ENCODE measurements at places on chromosomes 4 and X.

DNA sequence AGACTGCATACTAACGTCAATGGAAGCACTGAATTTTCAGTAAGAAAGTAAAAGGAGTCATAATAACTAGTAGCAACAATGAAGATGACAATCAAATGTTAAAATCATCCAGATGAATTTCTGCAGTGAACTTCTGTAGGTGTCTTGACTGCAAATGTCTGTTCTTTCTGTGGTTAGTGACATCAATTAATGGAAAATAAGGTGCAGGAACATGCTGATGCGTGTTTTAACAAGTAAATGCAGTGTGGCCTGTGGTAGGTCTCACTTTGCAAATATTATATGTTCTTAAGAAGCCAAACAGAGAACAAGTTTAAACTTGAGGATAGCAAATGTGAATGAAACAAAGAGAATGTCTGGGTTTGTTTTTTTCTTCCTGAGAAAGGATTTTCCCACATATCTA, 2.6 kb upstream of the DTHD1 start:
- DNase-seq, result no peak

DNA sequence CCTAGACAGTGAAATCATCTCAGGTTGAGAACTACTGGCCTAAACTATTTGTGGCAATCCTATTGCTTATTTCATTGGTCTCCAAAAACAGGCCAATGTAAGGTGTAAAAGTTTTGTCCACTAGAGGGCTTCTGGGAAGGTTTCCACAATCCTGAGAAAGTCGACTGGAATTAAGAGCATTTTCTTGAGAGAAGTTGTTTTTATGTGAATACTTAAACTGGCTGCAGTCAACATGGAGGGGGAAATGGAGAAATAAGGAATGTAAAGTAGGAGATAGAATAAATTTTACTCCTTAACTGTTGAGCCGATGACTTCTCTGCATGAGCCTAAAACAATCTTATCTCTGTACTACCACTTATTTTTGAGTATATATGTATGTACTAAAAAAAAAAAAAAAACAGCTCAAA, 11.0 kb upstream of the EIF4E start:
- no peak for DNase-seq

GRCh38 chr4:173426064-173426463, 27.1 kb upstream of the SCRG1 start:
- DNase-seq, result no peak

DNA sequence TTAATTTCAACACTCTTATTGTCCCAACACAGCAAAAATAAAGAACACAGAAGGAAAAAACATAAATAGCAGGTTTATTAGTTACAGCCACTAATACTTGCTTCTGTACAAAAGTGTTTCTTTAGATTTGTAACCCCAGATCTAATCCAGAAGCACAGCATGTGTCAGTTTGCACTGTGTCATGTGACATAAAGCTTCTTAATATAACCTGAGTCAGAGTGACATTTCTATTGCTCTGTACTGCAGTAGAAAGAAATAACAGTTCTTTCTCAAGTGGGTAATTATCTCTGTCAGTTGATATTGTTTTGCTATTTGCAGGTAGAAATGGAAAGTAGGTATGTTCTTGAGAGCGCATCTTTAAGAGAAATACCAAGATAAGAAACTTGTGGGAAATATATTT, 422.5 kb downstream of the ZIC3 start:
- DNase-seq, result no peak

DNA sequence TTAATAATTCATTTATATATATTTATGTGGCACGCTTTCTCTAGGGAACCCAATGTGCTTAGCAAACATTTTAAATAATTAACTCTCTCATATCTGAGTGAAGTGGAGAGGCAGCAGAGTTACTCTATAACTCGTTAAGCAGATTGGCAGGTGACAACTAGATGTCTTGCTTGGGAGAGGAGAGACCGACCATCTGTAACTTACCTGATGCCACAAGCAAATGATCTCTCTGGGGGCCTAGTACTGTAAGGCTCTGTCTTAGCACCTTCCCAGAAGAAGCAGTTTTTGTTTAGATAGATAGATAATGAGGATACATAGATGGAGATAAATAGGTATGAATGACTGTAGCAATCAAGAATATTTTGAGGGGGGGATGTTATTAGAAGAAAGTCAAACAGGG, 11.9 kb upstream of the SEL1L3 start:
- no peak for DNase-seq

DNA sequence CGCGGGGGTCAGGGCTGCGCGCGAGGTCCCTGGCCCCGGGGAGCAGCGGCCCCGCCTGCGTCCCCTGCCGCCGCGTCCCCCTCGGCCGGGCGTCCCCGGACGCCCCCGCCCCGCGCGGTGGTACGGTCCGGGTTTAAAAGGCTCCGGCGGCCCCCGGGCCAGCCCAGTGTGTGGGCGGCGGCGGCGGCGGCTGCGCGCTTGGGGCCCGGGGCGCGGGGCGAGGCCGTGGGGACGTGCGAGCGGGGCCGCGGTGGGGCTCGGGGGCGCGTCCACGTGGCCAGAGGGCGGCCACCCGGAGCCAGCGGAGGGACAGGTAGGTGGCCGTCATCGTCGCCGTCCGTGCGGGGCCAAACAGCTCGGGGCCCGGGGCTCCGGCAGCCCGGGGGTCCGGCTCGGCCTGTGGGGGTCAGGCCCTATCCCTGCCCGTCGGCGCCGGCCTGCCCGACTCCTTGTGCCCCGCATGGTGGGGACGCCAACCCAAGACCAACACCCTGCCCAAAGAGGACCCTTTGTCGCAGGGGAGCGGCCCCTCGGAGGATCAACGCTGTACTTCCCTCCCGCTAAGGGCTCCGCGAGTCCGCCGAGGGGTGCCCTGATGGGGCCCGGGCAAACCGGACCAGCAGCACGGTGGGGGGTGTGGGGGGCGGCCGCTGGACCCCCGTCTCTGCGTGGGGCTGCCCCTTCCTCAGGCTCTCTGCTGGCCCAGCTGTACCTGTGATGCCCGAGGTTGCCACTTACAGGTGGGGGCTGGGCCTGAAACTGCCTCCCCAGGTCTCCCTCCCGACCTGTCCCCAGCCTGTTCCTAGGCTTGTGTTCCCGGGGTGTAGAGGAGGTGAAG, at the start of gene PLXNA3:
Gene PLXNA3, plus strand, starts transcription at position 166 of the 838 bp plus-strand sequence. CDS start 1,903 bp downstream, outside the sequence.
- peak; percentile 63 for DNase-seq

DNA sequence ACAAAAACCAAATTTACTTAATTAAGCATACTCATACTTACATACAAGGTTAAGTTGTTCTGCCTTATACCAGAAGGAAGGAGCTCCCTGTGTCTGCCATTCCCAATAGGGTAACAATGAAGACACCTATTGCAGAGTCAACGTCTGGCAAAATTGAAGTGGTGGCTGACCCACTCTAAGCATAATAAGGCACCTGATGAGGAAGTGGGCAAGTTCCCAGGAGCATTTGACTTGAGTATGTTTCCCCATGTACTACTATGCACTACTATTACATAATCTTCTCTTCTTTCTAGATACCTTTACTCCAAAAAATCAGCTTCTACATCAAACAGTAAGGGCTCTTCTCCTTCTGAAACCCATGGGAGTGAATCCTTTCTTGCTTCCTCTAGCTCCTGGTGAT, 591.5 kb downstream of the PPARGC1A start:
- no peak for DNase-seq

GRCh38 chr4:55407764-55408163, 12.0 kb downstream of the TMEM165 start:
- no peak for DNase-seq

DNA sequence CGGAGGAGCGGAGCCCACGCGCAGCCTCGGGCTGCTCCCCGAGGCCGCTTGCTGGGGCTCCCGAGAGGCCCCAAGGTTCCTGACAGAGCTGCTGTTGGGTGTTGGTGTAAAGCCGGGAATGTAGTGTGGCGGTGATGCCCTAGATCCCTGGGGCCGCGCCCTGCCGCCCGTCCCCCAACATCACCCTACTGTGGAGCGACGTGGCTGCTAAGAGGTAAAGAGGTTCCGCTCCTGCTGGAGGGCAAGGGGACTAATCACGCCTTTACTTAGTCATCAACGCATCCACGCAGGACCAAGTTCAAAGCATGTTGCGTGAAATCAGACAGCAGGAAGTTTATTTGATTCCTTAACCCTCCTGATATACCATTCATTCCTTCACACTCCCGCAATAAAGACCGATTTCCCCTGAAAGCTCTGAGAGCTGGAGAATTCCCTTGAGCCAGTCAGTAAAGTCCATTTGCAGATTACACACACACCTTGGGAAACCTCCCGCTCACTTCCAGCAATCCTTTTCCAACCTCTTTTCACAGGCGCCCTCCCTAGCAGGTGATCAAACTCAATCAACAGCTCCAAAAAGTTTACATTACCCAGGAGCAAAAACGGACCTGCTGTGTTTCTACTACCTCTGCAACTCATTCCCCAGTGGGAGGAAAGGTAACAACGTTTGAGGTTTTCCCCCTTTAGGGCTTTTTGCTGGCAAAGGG, 579 bp upstream of the GABRA2 start:
- no peak for DNase-seq

DNA sequence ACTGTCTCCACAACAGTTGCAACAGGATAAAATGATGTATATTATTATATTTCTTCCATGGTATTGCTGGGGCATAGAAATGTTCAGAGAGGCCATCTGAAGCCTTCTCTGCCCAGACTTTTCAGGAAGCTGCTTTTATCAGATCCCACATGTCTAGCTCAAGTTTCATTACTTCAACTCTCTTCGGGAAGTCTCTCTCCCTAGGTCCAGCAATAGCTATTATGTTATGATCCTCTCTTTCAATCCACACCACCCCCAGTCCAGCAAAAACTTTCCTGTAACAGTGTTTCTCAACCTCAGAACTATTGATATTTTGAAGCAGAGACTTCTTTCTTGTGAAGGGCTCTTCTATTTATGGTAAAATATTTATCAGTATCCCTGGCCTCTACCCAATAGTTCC, 44.9 kb downstream of the CXCL1 start:
- DNase-seq, result no peak

- DNase-seq, result no peak
These were observed 529.4 kb upstream of the AMOT start for GRCh38 chrX:113370006-113370405.

GRCh38 chr4:109996526-109996925, 83.8 kb downstream of the EGF start:
- no peak for DNase-seq

DNA sequence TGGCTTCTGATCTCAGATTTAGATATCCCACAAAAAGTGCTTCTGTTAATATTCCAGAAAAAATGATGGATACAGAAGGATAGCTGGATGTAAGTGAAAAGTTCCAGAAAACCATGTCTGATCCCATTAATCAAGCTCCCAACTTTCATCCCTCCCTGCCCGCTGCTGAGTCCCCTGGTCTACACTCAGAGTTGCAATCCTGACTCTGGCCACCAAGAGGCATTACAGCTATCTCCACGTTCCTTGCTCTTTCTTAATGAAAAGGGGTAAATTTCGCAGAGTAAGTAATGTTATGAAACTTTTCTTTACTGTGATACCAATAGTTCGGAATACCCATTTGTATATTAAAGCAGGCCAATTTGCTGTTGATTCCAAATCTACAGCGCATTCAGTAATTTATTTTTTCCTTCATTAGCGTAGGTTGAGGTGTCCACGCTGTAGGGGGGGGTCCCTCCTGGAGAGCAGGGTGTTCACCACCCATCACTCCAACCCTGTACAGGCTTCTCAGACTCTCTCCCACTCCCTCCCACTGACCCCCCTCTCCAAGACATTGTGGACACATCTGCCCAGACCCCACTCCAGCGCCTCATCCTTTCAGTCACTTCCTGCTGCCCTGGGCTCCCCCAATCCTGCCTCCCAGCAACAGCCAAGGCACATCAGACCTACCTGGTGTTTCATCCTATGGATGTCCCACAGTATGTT, 55.1 kb downstream of the RAB40A start:
- no peak for DNase-seq

DNA sequence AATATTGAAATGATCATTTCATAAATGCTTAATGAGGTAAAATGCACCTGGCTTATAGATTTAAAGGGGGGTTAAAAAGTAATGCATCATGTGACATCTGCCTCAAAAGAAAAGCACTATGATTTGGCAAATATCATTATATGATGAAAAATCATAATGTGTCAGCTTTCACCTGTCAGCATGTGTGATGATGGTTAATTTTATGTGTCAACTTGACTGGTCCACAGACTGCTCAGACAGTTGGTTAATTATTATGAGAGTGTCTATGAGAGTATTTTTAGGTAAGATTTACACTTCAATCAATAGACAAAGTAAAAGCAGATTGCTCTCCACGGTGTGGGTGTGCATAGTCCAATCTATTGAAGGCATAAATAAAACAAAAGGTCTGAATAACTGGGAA, 1986.7 kb downstream of the PCDH7 start:
- no peak for DNase-seq

- no peak for DNase-seq
These were observed 688.9 kb upstream of the AMOT start for GRCh38 chrX:113529426-113530013.

DNA sequence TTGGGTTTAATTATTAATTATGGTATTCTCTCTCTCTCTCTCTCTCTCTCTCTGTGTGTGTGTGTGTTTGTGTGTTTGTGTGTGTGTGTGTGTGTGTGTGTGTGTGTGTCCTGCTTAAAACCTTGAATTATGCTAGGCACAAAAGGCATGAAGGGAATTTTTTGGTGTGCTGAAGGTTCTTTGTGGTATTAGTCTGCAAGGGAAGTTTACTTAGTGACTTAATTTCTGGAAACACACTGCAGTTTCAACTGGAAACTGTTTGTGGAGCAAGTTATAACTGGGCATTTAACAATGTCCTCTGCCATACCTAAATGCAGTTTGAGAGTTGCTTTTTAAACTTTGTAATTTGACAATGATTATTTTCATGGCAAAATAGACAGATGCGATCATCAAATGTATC, 111.7 kb downstream of the FRMPD4 start:
- DNase-seq, result no peak

- DNase-seq, result no peak
These were observed 66.6 kb downstream of the ATXN3L start for GRCh38 chrX:13253223-13253622.

DNA sequence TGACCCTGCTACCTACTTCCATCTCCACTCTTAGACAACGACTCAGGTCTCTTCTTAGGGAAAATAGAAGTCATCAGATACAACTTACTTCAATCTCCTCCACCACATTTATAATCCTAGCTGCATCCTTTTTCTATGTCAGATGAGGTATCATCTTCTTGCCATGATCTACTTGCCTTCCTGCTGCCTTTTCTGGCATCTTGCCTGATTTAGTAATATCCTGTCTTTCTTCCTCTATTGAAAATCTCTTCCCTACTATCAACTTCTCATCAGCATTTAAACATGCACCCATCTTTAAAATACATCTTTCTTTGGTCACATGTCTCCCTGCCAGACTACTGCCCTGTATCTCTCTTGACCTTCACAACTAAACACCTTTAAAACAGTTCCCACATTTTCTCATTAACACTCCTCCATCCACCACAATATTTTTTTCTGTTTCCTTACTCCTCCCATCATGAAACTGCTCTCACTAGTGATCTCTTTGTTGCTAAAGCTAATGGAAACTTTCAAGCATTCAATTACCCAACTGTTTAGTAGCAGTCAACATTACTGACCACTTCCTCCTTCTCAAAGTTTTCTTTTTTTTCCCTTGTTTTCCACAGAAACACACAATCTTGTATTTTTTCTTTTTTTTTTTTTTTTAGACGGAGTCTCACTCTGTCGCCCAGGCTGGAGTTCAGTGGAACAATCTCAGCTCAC, 100.8 kb upstream of the CXorf66 start:
- DNase-seq, result no peak
